ENCODE measurements at places on chromosomes 13 and 19.

DNA sequence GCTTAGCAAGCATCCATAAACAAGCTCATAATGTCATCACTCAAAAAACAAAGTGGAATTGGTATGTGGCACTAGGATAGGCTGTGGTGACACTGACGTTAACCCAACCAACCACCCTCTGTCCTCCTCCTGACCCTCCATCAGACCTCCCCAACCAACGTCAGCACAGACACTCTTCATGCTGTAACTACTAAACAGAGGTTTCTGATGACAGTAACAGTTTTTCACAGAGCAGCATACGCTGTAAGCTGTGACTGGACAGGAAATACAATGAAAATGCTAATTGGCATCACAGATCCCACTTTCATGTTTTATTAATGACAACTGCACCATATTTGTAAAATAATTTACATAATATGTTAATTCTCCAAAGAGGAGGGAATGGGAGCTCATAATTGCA is 238.0 kb downstream of the IRS2 start:
- DNase-seq, result no peak

DNA sequence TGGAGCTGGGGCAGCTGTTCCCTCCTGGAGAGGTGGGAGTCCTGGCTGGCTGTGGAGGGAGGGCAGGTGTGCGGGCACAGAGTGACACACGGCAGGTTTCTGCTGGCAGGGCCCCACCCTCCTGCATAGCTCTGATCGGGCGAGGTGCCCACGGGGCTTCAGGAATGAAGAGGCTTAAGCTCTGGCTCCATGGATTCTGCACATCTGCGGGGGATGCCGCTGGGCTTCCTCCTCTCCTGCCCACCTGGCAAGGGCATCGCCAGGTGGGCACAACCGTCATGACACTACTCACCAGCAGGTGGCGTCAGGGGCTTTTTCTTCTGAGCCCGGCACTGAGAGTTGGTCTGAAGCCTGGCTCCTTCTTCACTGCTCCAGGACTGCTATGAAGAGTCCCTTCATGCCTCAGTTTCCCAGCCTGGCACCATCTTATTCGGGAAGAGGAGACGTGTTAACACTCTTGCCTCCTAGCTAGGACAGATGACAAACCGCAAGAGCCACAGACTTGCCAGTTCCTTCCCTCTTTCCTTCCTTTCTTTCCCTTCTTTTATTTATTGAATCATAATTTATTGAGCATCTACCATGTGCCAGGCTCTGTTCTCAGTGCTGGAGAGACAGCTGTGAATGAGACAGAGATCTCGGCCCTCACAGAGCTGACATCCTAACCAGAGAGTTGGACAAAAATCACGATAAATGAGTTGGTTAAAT is 15.2 kb upstream of the PAK4 start:
- DNase-seq, result no peak

GRCh38 chr13:50401049-50401505 is 385.8 kb downstream of the KCNRG start:
- no peak for DNase-seq

GRCh38 chr19:13887517-13887916 is 10.6 kb downstream of the NANOS3 start:
- DNase-seq, result no peak

DNA sequence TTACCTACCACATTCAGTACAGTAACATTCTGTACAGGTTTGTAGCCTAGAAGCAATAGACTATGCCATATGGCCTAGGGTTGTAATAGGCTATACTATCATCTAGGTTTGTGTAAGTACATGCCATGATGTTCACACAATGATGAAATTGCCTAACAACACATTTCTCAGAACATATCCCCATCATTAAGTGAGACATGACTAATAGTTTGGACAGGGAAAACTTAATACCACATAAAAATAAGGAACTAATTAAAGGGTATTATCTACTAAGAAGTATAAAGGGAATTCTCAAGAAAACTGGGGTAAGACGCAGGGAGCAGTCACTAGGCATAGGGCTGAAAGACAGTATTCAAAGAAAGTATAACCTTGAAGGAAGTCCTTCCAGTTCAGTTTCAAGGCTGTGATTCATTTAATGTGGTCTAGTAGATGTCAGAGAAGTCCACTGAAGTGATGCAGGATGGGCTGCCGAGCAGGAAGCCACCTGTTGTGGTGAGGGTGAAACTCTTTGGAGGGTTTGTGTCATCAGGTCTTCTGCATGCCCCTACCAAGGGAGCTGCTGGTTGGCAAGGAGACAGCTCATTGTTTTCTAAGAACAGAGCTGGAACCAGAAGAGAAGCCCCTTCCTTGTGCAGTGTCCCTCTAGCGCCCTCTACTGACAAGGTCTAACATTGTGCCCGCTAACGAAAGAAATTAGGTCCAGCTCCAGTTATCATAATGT is 122.9 kb downstream of the OLFM4 start:
- peak; percentile 47 for DNase-seq

GRCh38 chr13:26449063-26449848 is 108.2 kb upstream of the WASF3 start:
- DNase-seq, result no peak

DNA sequence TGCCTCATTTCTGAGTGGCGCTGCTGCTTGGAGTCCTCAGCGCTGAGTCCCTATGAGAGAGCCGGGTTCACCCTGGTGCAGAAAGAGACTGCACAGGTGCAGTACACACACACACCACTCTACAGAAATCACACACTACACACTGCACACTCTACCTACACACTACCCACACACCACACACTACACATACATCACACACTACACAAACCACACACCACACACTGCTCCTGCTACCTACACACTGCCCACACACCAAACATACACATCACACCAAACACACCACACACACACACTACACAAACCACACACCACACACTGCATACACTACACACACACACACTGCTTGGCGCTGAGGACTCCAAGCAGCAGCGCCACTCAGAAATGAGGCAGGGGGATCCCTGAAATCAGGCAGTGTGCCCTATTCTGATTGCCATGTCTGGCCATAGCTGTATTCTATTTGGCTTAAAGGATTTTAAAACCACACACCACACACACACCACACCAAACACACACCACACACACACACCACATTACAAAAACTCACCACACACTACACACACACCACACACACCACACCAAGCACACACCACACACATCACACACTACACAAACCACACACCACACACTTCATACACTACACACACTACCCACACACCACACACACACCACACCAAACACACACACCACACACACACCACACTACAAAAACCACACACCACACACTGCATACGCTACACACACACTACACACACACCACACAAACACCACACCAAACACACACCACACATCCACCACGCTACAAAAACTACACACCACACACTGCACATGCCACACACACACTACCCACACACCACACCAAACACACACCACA is 4.9 kb downstream of the MAG start:
- no peak for DNase-seq

DNA sequence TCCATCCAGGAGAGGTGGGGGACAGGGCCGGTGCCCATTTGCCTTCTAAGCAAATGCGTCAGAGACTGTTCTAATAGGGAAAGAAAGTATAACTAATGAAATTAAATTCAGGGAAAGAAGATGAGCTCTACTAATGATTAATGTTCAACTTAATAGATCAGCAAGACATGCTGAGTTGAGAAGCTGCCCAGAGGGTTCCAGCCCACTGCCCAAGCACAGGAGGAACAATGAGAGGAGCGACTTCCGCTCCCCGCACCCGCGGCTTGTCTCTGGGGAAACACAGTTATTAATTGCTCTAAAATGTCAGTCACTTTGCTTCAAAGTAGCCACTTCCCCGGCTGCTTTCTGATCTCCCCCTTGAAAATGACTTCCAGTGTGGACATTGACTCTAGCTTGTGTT is 331.3 kb downstream of the UQCRFS1 start:
- DNase-seq, result no peak

DNA sequence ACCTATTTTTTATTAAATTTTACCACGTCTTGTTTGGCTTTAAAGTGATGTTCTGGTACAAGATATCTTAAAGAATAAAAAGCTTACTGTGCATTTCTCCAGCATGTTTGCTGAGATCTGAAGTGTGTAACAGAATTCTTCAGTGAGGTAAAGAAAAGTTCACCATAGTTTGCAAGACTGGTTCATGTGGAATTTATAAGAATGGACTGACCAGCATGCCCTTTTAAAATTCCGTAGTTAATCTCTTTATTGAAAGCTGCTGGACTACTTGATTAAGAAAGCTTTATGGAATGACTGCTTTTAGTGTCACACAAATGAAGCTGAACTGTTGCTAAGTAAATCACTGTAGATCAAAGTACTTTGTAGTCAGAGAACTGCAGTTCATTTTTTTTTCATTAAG is 119.2 kb downstream of the GPC6 start:
- no peak for DNase-seq

All from tibial artery (tissue), 4 donors.